Stimulated activated CD8-positive, alpha-beta memory T cell treated with anti-CD3 and anti-CD28 coated beads, Interleukin-12 subunit alpha, Interleukin-12 subunit beta, amount 100 ng/mL, for 1 hour (primary cell): ENCODE measurements at places on chromosomes 16 and 17.

DNA sequence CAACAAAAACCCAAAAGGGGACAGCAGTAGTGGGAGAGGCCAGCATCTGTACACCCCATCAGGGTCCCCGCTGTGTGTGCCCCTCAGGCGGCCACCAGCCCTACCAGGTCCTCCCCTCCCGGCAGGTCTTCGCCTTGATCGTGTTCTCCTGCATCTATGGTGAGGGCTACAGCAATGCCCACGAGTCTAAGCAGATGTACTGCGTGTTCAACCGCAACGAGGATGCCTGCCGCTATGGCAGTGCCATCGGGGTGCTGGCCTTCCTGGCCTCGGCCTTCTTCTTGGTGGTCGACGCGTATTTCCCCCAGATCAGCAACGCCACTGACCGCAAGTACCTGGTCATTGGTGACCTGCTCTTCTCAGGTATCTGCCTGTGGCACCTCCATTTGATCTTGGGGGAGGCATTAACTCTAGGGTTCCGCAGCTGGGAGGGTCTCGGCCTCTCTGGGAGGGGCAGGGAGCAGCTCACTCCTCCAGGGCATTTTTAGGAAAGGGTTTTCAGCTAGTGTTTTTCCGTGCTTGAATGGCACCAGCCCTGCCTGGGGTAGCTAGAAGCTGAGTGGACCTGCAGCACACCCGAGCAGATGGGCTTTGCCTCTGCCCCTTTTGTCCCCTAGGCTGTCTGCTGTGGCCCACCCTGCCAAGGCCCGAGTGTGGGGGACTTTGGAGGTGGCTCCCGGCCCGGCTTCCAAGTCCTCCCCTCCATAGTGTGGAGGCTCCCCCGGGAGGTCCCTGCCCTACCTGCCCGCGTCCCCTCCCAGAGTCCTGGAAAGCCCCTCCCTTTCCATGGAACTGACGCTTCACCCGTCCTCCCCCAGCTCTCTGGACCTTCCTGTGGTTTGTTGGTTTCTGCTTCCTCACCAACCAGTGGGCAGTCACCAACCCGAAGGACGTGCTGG is 2.6 kb downstream of the SYNGR2 start:
- DNase-seq, result no peak

DNA sequence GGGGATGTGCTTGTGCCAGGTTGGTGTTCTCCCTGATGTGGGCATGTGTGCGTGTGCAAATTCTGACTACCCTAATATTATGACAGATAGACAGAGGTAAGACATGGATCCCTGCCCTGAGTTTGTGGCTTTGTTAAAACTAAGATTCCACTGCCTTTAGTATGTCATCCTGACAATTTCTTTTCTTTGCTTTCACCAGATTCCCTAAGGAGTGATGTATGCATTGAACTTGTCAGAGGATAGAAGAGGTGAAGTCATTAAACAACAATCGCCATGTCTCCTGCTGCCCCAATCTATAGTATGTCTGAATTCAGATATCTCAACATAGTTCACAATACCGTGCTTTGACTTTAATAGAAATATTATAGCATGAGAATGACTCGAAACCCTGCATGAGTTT is 137.1 kb upstream of the ELAC2 start:
- DNase-seq, result no peak

DNA sequence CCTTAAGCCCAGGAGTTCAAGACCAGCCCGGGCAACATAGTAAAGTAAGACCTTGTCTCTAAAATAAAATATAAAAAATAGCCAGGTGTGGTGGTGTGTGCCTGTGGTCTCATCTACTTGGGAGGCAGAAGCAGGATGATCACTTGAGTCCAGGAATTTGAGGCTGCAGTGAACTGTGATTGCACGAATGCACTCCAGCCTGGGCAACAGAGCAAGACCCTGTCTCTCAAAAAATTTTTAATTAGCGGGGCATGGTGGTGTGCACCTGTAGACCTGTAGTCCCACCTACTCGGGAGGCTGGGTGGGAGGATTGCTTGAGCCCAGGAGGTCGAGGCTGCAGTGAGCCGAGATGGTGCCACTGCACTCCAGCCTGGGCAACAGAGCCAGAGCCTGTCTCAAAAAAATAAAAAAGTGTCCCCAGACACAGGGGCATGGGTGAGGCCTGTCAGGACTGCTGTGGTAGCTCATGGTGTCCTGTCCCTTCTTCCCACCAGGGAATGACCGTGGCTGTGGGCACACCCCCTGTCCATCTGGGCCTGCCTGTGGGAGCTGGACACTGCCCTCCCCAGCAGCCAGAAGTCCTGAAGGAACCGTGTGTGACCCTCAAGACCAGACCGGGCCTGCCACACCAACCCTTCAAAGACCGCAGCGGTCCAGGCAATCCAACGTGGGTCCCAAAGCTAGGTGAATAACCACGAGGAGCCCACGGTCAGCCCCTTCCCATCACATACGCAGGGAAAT is 30.8 kb upstream of the GAA start:
- DNase-seq, result no peak

DNA sequence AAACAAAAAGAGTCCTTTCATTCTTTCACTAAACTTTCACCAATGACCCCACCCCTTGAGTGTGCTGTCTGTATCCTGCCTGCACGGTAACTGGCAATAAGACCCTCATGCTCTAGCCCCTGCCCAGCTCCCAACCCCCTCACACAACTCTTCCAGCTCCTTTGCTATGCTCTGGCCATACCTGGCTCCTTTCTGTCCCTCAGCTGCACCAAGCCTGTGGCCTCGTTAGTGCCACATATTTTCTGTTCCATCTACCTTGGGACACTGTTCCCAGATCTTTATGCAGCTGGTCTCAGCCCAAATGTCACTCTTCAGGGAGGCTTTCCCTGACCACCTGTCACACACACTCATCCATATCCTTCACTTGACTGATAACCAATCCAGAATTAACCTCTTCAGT is 47.3 kb downstream of the C16orf82 start:
- no peak for DNase-seq

GRCh38 chr17:55202896-55203295 is 61.9 kb upstream of the HLF start:
- DNase-seq, result no peak

GRCh38 chr17:73404246-73404645 is 92.4 kb upstream of the CDC42EP4 start:
- no peak for DNase-seq

DNA sequence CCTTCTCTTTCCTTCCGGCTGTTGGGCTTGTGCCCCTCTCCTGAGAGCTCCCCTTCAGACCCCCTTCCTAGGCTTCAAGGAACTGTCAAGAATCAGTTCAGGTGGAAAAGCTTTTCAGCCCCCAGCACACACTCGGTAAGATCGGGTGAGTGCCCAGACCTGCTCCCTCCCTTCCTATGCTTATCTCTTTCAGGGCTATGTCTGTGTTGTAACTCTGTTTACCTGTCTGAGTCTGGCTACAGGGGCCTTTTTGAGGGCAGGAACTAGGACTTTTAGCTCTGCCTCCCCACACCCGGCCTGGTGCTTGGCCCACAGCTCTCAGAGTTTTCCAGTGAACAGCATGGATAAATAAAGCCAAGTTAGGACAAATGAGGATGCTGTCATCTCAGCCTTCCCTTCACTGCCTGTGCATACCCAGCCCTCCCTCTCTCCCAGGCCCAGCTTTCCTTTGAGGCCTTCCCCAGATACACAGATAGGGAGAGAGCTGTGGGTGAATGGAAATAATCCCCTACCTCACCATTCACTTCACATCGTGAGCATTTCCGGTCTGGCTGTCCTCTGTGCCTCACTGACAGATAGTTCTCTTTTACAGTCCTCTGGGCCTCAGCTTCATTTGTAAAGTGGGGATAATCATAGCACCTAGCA is 5.7 kb upstream of the MRPS23 start:
- no peak for DNase-seq
